Tibial nerve (tissue), 4 donors: ENCODE measurements at places on chromosomes 3 and 15. TPM values are rescaled to one million over a fixed set of nuclear protein-coding genes. Genes with fewer than 3 reads are reported as not detected.

Gene EIF3J
- total RNA-seq = 67.1 TPM

Gene SCG5
- not detected for total RNA-seq

Gene LOXL1
- 21.6 TPM for total RNA-seq

Gene MST1R
- 2.2 TPM for total RNA-seq

Gene POLR2M
- total RNA-seq = 71.0 TPM

Gene RAB6B
- total RNA-seq = 2.1 TPM

Gene GP9
- not detected for total RNA-seq

Gene ARPP21
- total RNA-seq = not detected

Gene RARB
- total RNA-seq = 9.3 TPM

Gene BMF
- total RNA-seq = 4.7 TPM

Gene SLC9A9
- 11.1 TPM for total RNA-seq

Gene GOLGA6L10
- 0.42 TPM for total RNA-seq

Gene ZKSCAN7
- 11.1 TPM for total RNA-seq

Gene SNRPA1
- total RNA-seq = 33.9 TPM

Gene FETUB
- total RNA-seq = not detected

Gene CPLX3
- not detected for total RNA-seq

Gene GRAMD1C
- total RNA-seq = 12.6 TPM

Gene ALDH1L1
- 64.7 TPM for total RNA-seq

Gene TRMT10C
- 14.0 TPM for total RNA-seq

Gene ADGRG7
- total RNA-seq = not detected

Gene NBEAL2
- 26.7 TPM for total RNA-seq

Gene VEPH1
- 6.1 TPM for total RNA-seq

Gene KLHL40
- 0.42 TPM for total RNA-seq

Gene PFN2
- 28.2 TPM for total RNA-seq

Gene OCA2
- 19.7 TPM for total RNA-seq

Gene EFCC1
- 1.9 TPM for total RNA-seq

Gene PYGO1
- 4.2 TPM for total RNA-seq

Gene SLC12A1
- total RNA-seq = not detected

Gene SOX2
- total RNA-seq = 43.8 TPM

Gene TNFAIP8L3
- total RNA-seq = 12.5 TPM

Gene FRMD4B
- total RNA-seq = 57.8 TPM

Gene LRRFIP2
- total RNA-seq = 61.3 TPM

Gene AVEN
- total RNA-seq = 34.8 TPM

Gene OR5H6
- not detected for total RNA-seq

Gene NAALADL2
- 16.7 TPM for total RNA-seq

Gene CPNE9
- total RNA-seq = not detected

Gene NR2F2
- 129 TPM for total RNA-seq

Gene CP
- 17.7 TPM for total RNA-seq

Gene CHRNA5
- total RNA-seq = 3.0 TPM

Gene PPP1R14D
- not detected for total RNA-seq

Gene CADM2
- total RNA-seq = 51.8 TPM

Gene CLRN1
- not detected for total RNA-seq

Gene SERPINI2
- not detected for total RNA-seq

Gene CFAP92
- 0.63 TPM for total RNA-seq

Gene MEGF11
- 0.87 TPM for total RNA-seq

Gene SI
- not detected for total RNA-seq

Gene VPS33B
- total RNA-seq = 10.9 TPM

Gene IL17RC
- 65.3 TPM for total RNA-seq

Gene DNAJC13
- 55.7 TPM for total RNA-seq

Gene ZWILCH
- total RNA-seq = 5.5 TPM

Gene IGF2BP2
- total RNA-seq = 29.3 TPM

Gene CGNL1
- total RNA-seq = 36.7 TPM

Gene PSTPIP1
- 13.6 TPM for total RNA-seq

Gene TLR9
- total RNA-seq = not detected

Gene GOLGA8O
- not detected for total RNA-seq

Gene OSBPL10
- 73.6 TPM for total RNA-seq

Gene TRAT1
- 0.90 TPM for total RNA-seq

Gene MLH1
- total RNA-seq = 28.8 TPM
